HuH-7.5 (cell line): ENCODE measurements at places on chromosomes 2 and 18.

DNA sequence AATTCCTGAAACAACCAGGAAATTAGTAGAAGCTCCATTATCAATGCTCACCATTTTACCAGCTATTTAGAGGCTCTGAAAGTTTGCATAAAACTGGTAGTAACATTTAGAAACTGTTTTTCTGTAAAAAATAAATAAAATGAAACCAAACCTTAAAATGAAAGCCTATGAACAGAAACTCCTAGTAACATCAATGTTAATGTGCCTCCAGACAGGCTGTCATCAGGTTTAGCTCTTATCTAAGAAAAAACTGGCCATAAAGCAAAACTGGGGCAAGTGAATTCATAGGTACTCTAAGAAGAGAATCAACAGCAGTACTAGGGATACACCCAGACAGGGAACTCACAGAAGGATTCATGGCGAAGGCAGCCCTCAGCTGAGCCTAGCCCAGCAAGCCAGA lies 8.0 kb downstream of the E2F6 start:
- no peak for DNase-seq

- no peak for DNase-seq
Observed at GRCh38 chr2:58056192-58056916, 9.7 kb downstream of the VRK2 start.

DNA sequence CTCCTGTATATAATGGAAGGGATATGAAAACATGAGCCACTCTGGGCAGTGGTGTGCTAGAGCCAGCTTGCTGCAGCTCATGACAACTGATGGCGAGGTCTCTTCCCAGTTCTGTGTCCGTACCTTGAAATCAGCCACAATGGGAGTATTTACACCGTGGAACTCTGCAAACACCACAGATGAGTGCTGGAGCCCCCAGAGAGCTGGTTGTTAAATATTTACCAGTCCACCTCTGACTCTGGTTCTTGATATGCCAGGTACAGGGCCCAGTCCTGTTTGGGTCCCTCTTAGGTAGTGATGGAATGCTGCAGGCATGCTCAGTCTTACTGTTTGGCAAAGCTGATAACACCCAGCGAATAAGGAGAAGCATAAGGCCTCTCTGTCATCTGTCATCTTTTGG lies 116.1 kb upstream of the GLI2 start:
- no peak for DNase-seq

- no peak for DNase-seq
Observed at GRCh38 chr2:231655894-231656293, 52.4 kb upstream of the PTMA start.

DNA sequence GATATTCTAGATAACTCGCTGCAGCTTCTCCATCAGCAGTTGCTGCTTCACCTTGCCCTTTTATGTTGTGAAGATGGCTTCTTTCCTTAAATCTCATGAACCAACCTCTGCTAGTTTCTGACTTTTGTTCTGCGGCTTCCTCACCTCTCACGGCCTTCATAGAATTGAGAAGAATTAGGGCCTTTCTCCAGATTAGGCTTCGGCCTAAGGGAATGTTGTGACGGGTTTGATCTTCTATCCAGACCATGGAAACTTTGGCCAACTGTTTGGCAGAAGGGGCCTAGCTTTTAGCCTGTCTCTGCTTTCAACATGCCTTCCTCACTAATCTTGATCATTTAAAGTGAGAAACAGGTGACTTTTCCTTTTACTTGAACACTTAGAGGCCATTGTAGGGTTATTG lies 199.9 kb downstream of the CYP26B1 start:
- no peak for DNase-seq
